ENCODE measurements at places on chromosomes 1 and 21.

- no peak for DNase-seq
These were observed 5.9 kb downstream of the SSR2 start for GRCh38 chr1:156014829-156015228.

- no peak for DNase-seq
These were observed 12.2 kb downstream of the DNASE2B start for GRCh38 chr1:84410328-84411095.

GRCh38 chr1:155226188-155226909, 17.9 kb downstream of the MTX1 start:
- DNase-seq: peak; percentile 74

- no peak for DNase-seq
These were observed 490.4 kb upstream of the NCAM2 start for GRCh38 chr21:20507783-20508182.

DNA sequence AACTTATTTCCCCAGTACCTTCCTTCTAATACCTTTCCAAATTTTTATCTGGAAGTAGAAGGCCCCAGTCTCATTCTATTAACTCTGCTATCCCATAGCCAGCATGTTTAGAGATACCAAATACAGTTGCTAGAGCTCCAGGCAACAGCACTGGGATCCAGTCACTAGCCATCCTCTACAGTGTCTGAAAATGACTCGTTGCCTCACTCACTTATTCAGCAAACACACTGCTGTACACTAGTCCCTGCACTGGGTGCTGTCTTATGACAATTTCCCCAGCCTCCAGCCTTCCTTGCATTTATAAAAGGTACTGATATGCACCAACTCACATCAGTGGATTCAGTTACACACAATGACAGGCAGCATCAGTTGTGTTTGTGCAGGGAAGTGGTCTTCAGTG, 179.0 kb downstream of the DSCAM start:
- DNase-seq: no peak

DNA sequence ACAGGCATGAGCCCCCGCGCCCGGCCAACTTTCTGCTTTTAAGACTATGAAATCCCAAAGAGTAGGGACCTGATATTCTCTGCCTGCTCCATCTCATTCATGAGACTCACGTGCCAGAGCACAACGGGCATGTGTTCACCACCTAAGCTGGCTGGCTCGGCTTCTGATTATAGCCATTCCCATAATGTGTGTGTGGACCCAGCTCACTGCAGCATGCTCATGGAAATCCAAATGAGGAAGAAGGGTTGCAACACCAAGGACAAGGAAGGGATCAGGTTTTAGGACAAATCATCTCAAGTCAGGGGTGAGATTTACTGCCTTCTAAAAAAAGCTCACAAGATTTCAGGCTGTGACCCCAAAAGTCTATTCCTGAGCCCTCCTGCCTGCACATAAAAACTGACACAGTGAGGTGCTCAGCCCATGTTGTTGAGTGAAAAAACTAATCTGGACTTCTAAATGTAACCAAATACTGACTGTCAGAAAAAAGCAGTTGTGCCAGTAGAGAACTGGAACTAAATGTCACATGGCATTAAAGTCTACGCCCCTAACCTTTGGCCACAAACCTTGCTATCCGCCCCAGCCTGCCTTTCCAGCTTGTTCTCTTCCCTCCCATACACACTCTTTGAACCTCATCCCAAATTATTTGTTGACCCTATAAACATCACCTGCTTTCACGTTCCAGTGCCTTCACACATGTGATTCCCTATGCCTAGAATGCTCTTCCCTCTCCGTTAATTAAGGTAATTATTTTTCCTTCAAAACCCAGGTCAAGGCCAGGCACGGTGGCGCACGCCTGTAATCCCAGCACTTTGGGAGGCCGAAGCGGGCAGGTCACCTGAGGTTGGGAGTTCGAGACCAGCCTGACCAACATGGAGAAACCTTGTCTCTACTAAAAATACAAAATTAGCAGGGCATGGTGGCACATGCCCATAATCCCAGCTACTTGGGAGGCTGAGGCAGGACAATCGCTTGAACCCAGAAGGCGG, 9.1 kb upstream of the COA7 start:
- no peak for DNase-seq

DNA sequence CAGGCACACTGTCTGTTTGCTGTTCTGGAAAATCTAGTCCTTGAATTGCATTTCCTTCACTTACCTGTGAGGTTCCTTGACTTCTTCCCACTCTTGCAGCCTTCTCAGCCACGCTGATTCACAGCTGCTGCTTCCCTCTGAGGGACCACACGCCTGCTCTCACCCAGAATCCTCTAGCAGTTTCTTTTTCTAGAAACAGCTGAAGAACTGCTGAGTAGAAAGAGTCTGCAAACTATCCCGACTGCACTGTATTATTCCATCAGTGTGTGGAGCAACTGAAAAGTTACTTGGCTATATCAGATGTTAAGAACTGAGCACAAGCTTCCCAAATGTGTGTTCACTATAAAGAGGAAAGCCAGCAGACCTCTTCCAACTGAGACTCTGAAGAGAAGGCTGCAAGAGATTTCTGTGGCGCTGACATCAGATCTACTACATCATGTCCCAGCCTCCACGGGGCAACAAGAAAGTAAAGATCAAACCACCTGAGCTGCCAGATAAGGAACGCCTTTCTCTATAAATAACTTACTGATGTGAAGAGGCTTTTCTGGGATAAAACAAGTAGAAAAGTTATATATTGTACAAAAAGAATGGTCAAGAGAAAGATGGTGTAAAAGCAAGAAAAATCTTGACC, 226.6 kb downstream of the RERE start:
- DNase-seq: no peak

- no peak for DNase-seq
These were observed 258.0 kb downstream of the KCTD3 start for GRCh38 chr1:215825056-215825455.

DNA sequence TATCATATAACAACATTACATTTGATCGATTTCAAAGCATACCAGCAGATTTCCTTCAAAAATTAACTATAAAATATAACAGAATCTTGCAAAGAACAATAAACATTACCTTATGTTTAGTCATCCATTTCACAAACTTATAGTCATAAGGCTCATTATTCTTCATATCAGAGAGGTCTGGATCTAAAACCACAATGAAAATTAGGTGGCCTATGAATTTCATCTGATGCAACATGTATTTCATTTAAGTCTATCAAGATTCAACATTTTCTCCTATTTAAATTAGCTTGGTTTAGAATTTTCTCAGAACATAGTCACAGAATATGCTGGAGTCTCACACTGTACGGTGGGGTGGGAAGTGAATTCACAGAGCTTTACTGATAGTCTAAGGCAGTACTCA, 49.2 kb downstream of the KYAT3 start:
- DNase-seq: no peak

- no peak for DNase-seq
These were observed 62.6 kb upstream of the MACF1 start for GRCh38 chr1:39141925-39142324.

GRCh38 chr1:17687145-17687544, 68.0 kb upstream of the ACTL8 start:
- DNase-seq: no peak

GRCh38 chr1:3062616-3063378, 6.2 kb upstream of the PRDM16 start:
- no peak for DNase-seq

DNA sequence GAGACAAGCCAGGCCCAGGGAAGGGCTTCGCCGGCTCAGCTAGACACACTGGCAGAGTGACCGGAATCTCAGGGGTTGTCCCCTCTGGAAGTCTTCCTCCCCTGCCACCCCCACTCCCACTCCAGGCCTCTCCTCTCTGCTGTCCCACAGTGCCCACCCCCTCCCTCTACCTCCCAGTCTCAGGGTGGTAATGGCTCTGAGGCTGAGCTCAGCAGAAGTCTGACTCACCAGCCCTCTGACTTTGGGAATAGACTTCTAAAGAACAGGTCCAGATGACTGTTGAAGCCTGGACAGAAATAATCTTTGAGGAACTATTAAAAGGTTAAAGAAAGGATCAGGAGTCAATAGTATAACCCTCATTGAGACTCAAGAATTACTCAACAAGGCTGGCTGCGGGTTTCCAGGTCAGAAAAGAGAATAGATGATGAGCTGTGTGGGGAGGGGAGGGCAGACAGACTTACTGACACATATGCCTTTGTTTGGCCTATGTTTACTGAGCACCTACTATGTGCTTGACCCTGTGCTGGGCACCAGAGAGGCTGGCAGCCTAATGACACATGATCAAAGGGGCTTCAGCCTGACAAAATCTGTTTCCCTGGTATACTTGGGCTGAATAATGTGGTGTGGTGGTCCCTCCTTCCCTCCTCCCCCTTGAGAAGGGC, 8.2 kb downstream of the HCRTR1 start:
- DNase-seq: no peak

GRCh38 chr1:47931395-47931794, 65.8 kb downstream of the TRABD2B start:
- DNase-seq: peak; percentile 90

DNA sequence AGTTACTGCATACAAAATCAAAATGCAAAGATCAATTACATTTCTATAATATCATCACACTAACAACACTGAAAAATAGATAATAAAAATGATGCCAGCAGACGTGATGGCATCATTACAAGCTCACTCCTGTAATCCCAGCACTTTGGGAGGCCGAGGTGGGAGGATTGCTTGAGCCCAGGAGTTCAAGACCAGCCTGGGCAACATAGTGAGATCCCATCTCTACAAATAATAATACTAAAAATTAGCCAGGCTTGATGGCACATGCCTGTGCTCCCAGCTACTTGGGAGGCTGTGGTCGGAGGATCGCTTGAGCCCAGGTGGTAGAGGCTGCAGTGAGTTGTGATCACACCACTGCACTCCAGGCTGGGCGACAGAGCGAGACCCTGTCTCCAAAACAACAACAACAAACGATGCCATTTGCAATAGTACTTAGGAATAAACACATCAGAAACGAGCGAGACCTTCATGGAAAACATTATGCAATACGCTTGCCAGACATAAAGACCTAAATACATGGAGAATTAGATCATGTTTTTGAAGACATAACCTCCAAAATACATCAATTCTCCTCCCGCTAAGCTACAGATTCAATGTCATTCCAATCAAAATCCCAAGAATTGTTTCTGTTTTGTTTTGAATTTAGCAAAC, 86.6 kb upstream of the ERRFI1 start:
- no peak for DNase-seq

DNA sequence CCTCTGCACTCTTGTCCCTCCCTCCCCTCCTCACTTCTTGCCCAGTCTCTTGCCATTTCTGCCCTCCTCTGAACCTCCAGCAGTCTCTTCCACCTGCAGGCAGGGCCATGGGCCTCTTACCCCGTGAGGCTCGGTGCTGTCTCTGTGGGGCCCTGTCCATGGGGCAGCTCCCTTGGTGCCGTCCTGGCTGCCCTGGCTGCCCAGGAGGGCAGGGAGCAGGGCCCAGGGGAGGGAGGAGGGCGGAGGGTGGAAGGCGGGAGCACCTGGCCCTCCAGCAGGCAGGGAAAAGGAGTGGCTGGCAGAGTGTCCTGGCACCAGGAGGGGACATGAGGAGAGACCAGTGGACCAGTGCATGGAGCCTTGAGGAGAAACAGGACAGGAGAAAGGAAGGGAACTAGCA, at the start of gene RORC:
Gene RORC, minus strand, starts transcription at position 198 of the 400 bp plus-strand sequence. Its CDS starts 38 bp downstream, at position 160.
- peak; percentile 20 for DNase-seq

DNA sequence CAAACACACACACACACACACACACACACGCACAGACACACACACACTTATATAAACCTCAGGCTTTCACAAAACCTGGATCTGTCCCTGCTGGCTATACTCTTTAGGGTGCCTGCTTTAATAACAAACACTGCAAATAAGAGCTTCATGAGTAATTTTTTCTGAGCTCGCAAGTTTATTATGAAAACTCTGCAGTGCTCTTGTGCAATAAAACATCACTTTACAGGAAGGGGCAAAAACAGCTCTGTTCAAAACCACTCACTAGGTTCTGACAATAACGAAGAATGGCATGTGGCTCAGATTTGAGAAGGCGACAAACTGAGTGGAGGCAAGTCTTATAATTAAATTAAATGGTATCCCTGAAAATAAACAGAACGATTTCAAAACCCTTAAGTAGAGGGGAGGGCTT, 42.6 kb upstream of the CTPS1 start:
- no peak for DNase-seq

GRCh38 chr1:84089465-84089864, 54.6 kb upstream of the PRKACB start:
- no peak for DNase-seq
